Activated T-helper 1 cell treated with anti-CD3 and anti-CD28 coated beads, Interleukin-2, amount 50 U/mL, for 16 hours (primary cell): ENCODE measurements at places on chromosomes 5 and 9.

- no peak for DNase-seq
Observed at GRCh38 chr5:138438003-138438723, 694 bp upstream of the REEP2 start.

- no peak for DNase-seq
Observed at GRCh38 chr5:124745928-124746915, at the start of gene ZNF608. Gene ZNF608 (minus strand): TSS chr5:124746639. CDS start chr5:124744989, 1,650 bp downstream.

DNA sequence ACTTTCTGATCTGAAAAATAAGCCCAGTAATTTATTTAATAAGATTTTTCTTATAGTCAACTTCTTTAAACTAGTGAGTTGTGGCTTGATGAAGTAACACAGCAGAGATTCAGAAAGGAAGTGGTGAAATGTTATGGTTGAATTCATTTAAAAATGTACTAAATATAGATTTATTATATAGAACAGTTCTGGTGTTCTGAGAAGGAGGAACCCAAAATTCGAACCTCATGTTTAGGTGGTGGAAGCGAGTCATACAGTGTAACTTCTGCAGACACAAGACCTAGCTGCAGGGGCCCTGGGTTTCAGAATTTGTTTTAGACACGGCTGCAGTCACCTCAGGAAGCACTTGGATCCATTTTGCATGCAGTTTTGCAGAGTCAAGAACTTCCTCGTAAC lies 188.2 kb downstream of the TRIO start:
- no peak for DNase-seq

- no peak for DNase-seq
Observed at GRCh38 chr5:143166661-143167420, 236.6 kb downstream of the NR3C1 start.

DNA sequence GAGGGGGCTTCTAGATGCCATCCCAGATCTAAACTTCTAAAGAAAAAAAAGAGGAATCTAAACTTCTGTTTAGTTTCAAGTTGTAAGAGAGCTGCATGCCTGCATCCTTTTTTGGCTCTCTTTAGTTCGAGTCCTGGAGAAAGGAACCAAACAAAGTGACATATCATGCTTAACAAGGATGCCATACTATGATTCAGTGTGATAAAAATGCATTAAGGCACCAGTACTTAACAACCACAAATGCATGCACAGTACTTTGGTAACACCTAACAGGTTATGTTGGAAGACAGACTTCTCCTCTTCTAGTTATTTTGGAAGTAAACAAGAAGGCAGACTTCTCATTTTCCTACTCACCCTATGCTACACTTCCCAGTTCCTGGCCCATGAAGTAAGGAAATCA lies 27.3 kb downstream of the NME5 start:
- no peak for DNase-seq

GRCh38 chr9:106974341-106974740 lies 111.4 kb downstream of the ZNF462 start:
- DNase-seq = no peak

DNA sequence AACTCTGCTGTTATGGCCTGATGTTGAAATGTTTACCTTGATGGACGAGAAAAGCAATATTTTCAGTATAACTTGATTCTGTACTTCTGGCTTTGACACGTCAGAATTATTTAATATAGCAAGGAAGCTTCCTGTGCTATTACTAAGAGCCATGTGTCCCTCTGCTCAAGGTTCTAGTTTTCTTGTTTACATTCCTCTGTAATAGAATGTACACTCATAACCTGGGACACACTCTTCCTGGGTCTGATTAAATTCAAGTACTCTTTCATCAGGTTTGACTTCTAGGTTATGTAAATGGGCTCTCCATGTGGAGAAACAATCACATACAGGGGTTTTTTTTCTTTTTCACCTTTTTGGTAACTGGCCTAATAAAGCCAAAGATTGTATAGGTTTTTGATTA lies 33.1 kb downstream of the GTF3C4 start:
- DNase-seq = no peak

- DNase-seq = no peak
Observed at GRCh38 chr5:93330506-93330905, 250.5 kb downstream of the NR2F1-AS1 start.

- DNase-seq = no peak
Observed at GRCh38 chr5:61089351-61089750, 72.9 kb downstream of the SMIM15 start.

DNA sequence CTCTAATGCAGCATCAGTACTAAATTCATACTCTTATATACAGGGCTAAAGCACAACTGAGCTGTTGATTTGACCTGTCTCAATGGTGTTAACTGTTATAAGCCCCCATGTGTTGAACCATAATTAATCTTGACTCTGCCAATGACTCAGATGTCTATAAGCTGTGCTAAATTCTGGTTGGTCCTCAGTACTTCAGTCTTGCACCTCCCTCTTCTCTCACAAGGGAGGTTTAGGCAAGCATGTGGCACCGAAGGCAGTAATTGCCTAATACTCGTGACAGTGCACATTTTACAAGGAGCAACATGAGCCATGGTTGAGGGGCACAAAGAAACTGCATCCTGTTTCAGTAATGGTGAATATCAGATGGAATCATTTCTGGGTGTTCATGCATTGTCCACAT lies 255.9 kb downstream of the TRPM3 start:
- no peak for DNase-seq

- DNase-seq = no peak
Observed at GRCh38 chr9:19922476-19923118, 133.8 kb upstream of the SLC24A2 start.

DNA sequence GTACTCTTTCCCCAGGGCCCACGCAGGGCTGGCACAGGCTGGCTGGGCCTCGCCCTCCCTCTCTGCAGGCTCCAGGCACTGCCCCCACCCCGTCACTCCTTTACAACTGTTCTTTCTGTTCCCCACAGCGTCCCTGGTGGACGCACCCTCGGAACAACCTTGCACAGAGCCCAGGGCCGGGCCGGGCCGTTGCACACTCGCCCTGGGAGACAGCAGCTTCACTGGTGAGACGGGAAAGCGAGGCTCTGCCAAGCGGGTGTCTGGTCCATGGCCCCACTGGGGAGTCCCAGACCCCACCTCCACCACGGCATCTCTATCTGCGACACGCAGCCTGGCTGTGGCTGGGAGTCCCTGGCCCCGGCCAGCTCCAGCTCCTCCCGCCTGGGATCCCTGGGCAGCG lies 18.4 kb upstream of the QSOX2 start:
- no peak for DNase-seq

GRCh38 chr5:157582731-157583620 lies 7.4 kb upstream of the ADAM19 start:
- no peak for DNase-seq

GRCh38 chr9:136087741-136088480 lies 7.2 kb downstream of the NACC2 start:
- DNase-seq = no peak

- DNase-seq = no peak
Observed at GRCh38 chr5:6584101-6584645, 48.7 kb downstream of the NSUN2 start.

GRCh38 chr5:137236849-137237507 lies 262.1 kb downstream of the SPOCK1 start:
- no peak for DNase-seq

- DNase-seq = no peak
Observed at GRCh38 chr5:165282491-165282890, 1777.1 kb downstream of the MAT2B start.

GRCh38 chr5:75279321-75279720 lies 42.6 kb upstream of the ANKRD31 start:
- no peak for DNase-seq

DNA sequence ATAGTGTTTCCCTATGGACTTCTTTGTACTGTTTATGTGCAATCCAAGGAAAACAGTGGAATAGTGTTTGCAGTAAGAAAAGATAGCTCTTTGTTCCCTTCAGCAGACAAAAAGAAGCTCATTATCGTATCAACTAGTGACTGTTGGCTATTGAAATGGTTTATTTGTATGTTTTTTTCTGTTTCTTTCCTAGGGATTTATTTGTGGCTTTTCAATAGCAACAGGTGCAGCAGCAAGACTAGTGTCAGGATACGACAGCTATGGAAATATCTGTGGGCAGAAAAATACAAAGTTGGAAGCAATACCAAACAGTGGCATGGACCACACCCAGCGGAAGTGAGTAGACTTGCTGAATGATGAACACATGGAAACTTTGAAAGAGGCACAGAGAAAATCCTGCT lies 65.1 kb downstream of the SLC44A1 start:
- no peak for DNase-seq

DNA sequence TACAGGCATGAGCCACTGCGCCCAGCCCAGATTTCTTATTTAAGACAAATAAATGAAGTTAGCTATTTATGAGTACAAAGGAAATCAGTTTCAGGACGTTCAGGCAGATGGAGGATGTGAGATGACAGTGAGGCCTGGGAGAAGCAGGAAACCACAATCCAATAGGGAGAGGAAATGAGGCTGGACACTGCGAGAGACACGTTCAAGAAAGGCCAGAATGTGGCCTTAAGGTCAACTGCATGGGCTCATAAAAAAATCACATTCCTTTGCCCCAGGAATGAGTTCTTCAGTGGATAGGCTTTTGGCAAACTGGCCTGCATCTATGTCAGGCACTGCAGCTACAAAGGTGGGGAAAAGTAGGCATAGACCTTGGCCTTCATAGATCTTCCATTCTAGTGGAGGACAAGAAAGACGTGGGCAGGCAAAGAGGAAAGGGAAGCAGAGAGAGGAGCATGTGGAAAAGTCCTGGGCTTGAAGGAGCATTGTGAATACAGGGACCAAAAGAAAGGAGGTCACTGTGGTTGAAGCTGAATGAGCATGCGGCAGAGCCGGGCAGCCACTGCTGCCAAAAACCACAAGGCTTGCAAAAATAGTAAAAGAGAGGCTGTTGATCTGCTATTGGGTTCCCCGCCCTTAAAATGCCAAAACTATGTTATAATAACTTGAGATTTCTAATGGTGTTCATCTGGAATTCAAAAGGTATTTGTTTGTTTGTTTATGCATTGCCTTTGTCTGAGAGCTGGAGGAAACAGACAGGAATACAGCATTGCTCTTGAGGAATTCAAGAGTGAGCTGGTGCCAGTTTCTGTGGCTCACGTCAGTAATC lies 133.0 kb downstream of the GNA14 start:
- no peak for DNase-seq

GRCh38 chr9:6788162-6789016 lies 30.6 kb downstream of the KDM4C start:
- no peak for DNase-seq

- no peak for DNase-seq
Observed at GRCh38 chr5:93304456-93305250, 276.4 kb downstream of the NR2F1-AS1 start.

- DNase-seq = no peak
Observed at GRCh38 chr5:107593009-107593408, 77.7 kb downstream of the EFNA5 start.

- no peak for DNase-seq
Observed at GRCh38 chr5:143913008-143913752, 101.2 kb downstream of the HMHB1 start.

- DNase-seq = no peak
Observed at GRCh38 chr9:118273048-118273447, 568.8 kb downstream of the TLR4 start.

DNA sequence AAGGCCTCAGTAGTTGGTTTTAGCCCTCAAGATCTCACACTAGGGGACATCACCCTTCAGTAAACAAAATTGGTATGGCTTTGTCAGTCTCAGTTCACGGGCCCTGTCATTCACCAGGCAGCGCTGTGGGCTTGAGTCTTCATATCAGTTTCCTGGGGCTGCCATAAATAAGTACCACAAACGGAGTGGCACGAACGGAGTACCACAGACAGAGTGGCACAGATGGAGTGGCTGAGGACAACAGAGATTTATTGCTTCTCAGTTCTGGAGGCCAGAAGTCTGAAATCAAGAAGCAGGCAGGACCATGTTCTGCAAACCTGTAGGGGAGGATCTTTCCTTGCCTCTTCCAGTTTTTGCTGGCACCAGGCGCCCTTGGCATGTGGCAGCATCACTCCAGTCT lies 37.5 kb downstream of the DYNC2I2 start:
- DNase-seq = no peak

GRCh38 chr9:121776739-121777637 lies 125.6 kb downstream of the DAB2IP start:
- DNase-seq = no peak

DNA sequence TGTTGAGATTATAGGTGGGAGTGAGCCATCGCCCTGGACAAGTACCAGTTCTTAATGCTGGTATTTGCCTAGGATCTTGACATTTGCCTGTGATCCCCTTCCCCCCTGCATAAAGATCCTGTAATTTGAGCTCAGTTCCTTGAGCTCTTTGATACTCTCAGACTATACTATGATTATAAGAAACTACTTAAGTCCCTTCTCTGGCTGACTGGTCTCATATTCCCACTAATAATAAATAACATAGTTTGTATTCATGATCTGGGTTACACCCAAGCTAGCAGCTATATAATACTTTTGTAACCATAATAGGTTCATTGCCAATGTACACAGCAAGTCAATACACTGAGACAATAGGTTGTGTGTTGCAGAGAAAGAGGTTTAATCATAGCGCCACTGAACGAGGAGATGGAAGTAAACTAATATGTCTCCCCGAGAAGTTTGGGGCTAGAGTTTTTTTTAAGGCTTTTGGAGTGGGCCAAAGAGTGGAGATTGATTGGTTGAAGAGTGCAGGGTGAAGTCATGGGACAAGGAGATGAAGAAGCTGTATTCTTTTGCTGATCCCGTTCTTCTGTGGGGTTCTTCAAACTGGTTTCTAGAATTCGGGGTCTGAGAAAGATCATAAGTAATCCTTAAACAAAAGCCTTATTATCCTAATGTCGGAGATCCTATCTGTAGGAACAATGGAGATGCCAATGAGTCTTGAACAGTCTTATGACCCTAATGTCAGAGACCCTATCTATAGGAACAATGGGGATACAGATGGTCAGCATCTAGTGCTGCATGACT lies 20.7 kb upstream of the SHOC1 start:
- DNase-seq = no peak

GRCh38 chr5:42490831-42491230 lies 67.6 kb downstream of the GHR start:
- DNase-seq = no peak

DNA sequence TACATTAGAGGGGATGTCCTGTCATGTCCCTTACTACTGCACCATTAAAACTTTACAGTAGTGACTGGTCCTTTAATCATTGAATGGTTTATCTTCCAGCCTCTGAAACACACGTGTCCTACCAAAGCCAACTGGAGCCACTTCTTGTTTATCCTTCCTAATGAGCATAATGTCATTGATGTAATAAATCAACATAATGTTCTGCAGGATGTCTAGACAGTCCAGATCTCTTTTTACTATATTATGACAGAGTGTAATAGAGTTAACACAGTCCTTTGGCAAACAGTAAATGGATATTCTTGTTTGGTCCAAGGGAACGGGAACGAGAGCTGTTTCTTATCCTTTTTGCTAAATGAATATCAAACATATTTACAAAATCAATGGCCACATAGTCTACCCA lies 88.1 kb upstream of the PTPRD start:
- DNase-seq = no peak
